Left lung (tissue), 14 donors: ENCODE measurements at places on chromosomes 3 and 15.
A peak's percentile ranks its signal among the peaks of the same experiment; 100 is the strongest.

DNA sequence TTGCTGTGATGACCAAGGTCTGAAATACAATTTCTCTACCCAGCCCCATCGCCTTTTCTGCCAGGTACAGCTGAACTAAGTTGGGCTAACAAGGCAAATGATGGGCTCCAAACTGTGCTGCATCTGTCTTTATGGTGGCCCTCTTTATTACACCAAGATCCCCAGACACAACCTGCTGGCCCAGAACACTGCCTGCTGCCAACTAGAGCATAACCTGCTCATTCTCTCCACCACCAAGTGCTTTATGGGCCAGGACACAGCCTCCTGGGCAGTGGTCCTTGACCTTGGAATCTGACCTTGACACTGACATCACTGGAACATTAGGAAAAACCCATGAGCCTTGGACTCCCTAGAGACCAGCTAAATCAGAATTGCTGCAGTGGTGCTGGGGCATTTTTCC is 3.3 kb downstream of the LINS1 start:
- no peak for DNase-seq

DNA sequence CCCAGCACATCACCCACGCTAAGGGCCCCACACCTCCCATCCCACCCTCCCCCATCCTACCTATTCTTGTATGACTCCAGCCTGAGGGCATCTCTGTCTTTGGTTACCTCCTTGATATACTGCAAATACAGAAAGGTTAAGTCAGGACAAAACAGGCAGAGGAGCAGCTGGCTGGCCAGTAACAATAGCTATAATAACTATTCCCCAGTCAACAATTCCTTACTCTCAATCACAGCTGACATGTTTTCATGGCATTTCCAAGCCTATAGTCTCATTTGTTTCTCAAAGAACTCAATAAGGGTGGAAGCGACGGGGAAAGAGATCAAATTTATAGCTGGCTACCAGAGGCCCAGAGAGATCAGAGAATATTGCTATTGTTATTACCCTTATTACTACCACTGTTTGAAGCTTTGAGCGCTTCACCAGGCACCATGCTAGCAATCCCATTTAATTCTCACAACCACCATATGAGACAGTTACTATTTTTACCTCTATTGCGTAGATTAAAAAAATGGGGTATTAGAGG is 93.0 kb upstream of the C2CD4B start:
- no peak for DNase-seq

- no peak for DNase-seq
Observed at GRCh38 chr3:8539419-8539818, 37.8 kb downstream of the LMCD1 start.

DNA sequence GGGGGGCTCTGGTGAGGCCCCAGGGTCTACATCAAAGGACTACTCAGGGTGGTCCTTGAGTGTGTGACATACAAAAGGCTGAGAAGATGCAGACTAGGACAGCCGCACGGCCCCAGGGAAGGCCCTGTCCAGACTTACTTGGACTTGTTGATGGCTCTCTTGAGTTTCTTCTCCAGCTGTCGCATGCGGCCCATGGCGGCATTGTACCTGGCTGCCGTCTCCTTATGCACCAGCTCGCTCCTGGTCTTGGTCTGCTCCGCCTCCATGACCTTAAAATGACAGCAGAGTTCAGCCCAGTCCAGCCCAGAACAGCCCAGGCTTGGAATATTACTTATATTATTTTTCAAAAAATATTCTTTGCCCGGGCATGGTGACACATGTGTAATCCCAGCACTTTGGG is 56.0 kb downstream of the CAPN7 start:
- DNase-seq = peak; percentile 37

- no peak for DNase-seq
Observed at GRCh38 chr3:98777286-98777685, 14.1 kb downstream of the ST3GAL6 start.

DNA sequence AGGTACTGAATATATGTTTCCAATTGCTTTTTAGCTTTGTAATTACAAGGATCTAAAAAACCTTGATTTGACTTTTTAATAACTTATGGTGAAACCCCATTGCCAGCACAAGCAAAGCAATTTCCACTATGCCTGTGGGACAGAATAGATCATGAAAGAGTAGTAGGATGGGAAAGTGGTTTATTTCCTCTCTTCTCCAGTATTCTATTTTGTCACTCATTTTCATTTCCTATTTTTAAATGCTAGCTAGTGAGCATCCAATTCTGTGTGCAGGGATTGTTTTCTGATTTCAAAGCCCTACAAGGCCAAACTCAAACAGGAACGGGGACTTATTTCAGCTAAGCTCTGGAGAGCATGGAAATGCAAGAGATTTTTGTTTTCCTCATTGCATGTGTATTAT is 132.0 kb upstream of the TGFBR2 start:
- DNase-seq = no peak

- peak; percentile 62 for DNase-seq
Observed at GRCh38 chr3:56702490-56703315, 19.6 kb upstream of the TASOR start.

- no peak for DNase-seq
Observed at GRCh38 chr15:84833447-84834228, 16.5 kb downstream of the ALPK3 start.

DNA sequence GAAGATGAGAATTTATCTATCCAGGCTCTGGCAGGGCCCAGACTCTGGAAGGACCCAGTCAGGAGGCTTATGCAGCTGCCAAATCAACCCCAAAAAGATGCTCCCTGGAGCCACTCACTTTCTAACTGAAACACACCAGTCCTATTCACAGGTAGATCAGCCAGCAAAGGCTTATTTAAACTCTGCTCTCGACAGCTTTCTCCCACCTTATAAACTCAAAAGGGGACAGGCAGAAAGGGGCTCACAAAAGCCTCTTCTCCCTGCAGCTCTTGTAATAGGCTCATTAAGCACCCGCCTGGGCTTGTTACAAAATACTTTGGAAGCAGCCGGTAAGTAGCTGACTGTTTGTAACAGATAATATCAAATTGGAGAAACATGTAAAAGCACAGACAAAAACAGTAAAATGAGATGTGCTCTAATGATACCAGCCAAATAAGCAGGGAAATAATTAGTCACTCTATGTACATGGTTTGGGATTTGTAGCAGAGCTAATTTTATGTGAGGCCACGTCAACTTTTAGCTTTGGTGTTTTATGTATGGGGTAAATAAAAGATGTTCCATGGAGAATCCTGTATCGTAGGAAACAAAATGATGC is 213.8 kb downstream of the NR2F2 start:
- no peak for DNase-seq

- DNase-seq = no peak
Observed at GRCh38 chr3:186807231-186807630, 949 bp upstream of the RFC4 start.

- DNase-seq = no peak
Observed at GRCh38 chr3:126343649-126344035, 13.6 kb downstream of the KLF15 start.

DNA sequence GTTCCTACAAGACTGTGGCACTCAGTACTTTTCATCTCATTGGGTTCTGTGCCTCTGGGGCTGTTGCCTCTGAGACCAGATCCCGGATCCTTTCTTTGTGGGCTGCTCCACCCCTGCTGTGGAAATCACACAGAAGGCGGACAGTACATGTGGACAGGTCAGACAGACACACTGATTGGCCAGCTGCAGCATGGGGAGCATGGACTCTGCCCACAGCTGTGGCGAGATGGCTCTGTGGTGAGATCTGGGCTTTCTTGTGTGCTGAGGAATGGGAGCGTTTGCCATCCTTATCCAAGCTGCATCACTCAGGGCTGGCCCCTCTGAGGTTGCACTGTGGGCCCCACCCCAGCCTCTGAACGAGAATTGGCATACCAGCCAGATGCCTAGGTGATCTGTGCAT is 147.0 kb downstream of the APBA2 start:
- no peak for DNase-seq

DNA sequence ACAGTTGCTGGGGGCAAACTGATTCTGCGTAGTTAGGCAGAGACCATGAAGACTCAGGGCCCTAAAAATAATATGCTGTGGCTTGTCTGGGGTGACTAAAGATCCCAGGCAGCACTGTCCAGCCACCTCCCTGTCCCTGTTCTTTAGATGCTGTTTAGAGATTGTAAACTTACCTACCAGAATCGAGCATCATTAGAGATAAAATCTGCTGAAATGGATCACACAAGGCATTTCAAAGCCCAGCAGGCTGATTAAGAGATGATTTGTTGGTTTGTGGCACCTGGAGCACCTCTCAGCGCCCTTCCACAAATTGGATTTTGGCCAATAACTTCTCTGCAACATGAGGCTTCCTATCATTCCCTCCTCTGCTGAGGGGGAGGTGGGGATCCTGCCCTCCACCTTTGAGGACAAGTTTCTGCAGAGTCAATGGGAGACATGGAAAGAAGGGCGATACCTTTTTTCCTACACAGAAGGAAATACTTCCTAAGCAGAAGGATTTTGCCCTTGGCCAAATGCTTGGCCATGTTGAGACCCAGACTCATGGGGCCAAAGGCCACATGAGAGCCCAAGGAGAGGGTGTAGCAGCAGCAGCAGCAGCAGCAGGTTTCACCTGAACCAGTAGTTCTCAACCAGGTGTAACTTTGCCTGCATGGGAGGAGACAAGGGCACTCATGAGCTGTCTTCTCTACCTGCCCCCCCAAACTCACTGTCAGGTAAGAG is 37.5 kb downstream of the SEMA5B start:
- no peak for DNase-seq

DNA sequence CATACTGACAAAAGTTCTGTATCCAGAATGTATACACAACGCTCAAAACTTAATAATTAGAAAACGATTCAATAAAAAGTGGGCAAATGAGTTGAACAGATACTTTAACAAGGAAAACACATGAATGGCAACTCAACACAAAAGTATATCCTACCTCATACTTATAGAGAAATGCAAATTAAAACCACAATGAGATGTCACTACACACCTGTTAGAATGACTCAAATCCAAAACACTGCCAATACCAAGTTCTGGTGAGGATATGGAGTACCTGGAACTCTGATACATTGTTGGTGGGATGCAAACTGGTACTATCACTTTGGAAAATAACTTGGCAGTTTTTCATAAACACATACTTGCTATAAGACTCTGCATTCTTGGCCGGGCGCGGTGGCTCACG is 42.1 kb downstream of the PRTG start:
- DNase-seq = no peak

- DNase-seq = no peak
Observed at GRCh38 chr3:122513386-122514122, 1.2 kb downstream of the KPNA1 start.

DNA sequence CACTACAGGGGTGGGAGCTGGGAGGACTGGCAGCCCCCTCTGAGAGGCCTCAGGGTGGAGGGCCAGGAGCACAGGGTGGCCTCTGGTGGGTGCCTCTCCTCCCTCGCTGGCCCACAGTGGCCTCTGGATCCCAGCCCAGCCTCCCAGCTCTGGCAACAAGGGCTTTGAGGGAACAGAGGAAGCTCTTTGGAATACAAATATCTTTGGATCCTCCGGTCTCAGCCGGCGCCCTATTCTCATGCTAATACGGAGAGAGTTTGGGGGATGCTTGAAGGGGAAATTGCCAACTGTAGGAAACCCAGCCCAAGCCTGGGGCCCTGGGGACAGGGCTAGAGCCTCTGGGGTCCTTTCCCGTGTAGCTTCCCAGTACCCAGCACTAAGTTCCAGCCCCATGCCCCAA is 33.4 kb upstream of the INSYN1 start:
- DNase-seq = no peak

DNA sequence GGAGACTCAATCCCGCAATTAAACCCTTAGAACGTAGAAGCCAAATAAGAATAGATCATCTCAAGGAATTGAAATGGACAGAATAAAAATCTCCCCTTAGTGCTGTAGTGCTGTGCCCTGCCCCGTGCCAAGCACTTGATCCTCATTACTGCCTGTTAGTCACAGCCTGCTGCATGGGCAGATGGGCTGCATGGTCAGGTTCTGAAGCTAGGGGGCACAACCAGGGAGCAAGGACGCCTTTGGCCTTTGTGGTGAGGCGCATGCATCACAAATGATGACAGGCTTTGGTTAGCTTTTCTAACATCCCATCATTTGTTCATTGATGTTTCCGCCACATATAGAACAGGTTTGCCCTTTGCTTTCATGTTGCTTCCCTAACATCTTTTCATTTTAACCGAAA is 336.3 kb upstream of the ADAMTS9 start:
- peak; percentile 39 for DNase-seq

- DNase-seq = no peak
Observed at GRCh38 chr3:180457225-180457624, 144.7 kb upstream of the TTC14 start.

- DNase-seq = no peak
Observed at GRCh38 chr15:38259134-38259533, 6.5 kb downstream of the SPRED1 start.

DNA sequence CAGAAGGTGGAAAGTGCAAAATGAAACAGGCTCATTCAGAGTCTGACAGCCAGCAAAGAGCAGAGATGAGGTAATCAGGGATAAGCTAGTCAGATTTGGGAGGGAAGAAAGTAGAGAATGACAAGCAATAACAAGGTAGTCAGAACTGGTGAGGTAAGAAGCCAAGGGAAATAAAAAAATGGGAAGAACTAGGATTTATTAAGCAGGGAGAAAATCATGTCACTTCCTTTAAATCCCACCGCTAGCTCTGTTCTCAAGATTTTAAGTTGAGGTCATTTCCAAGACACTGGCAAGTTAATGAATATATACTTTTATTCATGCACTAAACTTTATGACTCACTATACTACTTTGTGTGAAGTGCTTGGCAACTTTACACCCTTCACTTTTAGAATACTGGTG is 1106.8 kb downstream of the IGSF11 start:
- DNase-seq = no peak

DNA sequence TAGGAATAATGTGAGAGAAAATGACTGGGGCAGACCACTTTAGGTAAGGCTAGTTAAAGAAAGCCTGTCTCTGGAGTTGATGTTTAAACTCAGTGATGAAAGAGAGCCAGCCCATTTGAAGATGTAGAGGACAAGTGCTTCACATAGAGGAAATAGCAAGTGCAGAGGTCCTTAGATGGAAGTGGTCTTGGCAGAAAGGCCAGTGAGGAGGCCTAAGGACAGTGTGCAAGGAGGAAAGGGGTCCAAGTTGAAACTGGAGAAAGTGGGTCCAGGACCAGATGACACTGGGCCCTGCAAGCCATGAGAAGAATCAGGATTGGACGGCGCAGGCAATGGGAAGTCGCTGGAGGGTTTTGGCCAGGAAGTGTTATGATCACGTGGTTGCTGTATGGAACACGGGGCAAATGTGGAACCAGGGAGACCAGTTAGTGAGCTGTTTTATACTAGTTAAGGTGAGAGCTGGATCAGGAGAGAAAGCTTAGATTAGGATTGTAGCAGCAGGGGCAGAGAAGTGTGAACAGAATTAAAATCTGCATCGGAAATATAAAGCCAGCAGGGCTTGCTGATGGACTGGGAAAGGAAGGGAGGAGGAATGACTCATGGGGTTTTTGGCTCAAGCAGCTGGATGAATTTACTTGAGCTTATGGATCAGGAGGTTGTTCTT is 48.0 kb upstream of the SCAANT1 start:
- no peak for DNase-seq
